Right cardiac atrium (tissue), 5 donors: ENCODE measurements at places on chromosomes 4 and X.

GRCh38 chr4:105060628-105061027 lies 86.0 kb upstream of the TET2 start:
- DNase-seq, result no peak

GRCh38 chr4:144650311-144651005 lies 4.5 kb downstream of the HHIP start:
- DNase-seq, result no peak

DNA sequence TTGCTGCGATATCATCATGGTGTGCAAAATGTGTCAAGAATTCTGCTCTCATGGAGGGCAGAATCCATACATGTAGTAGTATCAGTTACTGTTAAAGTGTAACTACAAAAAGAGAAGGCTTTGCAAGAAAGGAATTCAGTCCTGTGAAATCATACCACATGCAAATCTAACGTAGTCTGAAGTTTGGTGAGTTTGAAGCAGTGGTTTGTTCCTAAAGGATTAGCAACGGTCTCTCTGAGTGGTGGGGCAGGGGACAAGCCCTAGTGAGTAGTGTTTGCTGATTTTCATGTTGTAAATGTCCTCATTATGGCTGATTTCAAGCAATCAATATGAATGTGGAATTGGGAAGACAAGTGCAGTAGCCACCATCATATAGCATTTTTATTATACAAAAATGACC lies 47.1 kb upstream of the CLNK start:
- no peak for DNase-seq

DNA sequence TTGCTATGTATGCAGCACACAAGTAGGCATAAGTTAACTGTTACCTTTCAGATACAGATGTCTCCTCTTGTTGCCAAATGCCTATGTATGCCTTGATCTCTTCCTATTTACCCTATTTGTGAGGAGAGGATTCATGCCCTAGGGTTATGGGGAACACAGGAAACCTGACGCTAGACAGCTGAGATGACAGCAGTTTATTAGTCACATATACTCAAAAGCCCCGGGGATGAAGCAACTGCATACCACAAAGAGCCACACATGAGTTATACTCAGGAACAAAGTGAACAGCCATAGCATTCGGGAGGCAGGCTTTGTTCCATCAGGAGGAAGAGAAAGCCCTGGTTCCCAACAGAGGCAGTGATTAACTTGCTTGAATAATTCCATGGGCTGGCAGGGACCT lies 1011.7 kb upstream of the PCDH7 start:
- DNase-seq, result no peak

- DNase-seq, result no peak
These were observed 99.4 kb downstream of the FAM13A start for GRCh38 chr4:88957570-88957969.

GRCh38 chrX:20026278-20026677 lies 35.4 kb upstream of the BCLAF3 start:
- DNase-seq, result no peak

- DNase-seq, result no peak
These were observed 10.3 kb downstream of the AKAP17A start for GRCh38 chrX:1601768-1602085.

- no peak for DNase-seq
These were observed 130.2 kb downstream of the GASK1B start for GRCh38 chr4:158042591-158043030.
